NCI-H446 (cell line): ENCODE measurements at places on chromosomes 1 and 21.

DNA sequence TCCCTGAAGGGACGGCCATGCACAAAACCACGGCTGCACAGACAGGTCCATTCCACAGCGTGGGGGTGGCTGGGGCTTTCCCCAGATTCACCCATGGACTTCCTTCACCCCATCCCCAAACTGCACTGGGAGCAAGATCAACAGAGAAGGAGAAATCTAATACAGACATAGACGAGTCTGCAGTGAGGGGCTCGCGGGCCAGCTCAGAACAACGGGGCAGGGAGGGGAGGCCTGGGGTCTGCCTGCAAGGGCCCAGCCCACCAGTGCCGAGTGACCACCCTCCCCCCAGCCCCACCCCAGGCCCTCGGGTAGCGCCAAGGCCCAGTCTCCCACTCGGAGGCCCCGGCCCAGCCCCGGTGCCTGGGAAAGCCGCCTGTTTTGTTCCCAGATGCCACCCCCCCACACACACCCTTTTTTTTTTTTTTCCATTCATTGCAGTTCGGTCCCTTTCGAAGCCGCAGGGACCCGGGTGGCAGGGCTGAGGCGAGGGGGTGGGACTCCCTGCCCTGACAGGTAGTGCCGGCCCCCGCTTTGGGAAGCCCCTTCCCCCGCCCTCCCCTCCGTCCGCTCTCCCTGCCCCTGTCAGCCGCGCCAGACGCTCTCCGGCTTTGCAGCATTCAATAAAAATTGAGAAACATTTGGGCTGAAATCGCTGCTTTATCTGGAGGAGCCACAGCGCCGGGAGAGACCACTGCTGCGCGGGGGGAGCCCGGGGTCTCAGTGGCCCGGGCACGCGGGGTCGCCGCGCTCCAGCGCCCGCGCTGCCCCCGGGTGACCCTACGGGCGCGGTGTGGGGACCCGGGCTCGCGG is 543 bp upstream of the EPHB2 start:
- DNase-seq: peak; percentile 83

GRCh38 chr1:87718241-87718950 is 389.7 kb downstream of the LMO4 start:
- no peak for DNase-seq

DNA sequence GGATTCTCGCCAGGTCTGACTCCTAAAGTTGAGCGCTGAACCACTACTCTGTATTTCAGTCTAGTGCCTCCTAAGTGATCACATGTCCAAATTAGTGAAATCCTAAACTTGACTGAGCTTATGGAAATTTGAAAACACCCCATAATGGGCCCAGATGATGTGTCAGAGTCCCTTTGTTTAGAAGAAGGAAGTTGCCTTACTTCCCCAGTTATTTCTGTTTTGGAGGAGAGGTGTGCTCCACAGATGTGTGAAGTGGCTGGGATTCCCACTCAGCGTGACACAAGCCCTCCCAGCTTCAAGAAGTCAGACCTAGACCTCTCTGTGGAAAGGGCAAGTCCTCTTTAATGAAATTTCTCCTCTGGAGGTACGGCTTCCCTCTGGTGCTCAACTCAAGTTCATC is 188.8 kb downstream of the TTLL7 start:
- DNase-seq: no peak

- no peak for DNase-seq
Measured at GRCh38 chr1:241600496-241600901, 39.7 kb downstream of the CHML start.

GRCh38 chr1:94247138-94248094 is 10.0 kb upstream of the ARHGAP29 start:
- DNase-seq: peak; percentile 53

DNA sequence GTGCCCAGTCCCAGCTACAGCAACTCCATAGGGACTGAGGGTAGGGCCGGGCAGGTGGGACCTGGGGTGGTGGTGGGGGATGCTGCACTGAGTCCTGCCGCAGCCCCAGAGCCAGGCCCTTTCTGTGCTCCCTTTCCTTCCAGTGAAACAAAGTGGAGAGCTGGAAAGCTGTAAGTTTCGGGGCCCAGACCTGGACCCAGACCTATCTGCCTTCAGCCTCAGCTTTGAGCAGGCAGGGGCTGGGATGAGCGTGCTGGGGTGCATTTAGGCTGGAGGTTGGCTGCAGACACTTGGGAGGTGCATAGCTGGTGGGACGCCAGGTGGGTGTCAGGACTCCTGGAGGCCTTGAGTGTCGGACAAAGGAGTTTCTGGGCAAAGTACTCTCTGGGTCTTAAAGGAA is 92.7 kb upstream of the C1orf174 start:
- DNase-seq: no peak

DNA sequence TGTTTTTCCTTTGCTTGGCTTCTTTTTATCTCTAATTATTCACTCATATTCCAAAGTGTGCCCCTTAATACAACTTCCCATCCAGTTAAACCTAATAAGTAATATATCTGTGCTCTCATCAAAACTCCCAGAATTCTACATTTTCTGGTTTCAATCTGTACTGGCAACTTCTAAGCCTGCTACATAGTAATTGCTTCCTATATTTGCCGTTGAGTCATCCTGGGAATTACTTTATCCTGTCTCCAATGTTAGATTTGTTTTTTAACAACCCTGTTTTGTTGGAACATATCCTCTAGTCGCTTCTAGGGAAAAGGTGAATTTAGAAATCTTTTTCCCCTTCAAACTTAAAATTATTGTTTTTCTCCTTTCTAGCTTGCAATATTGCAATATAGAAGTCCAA is 620.5 kb upstream of the PKN2 start:
- DNase-seq: no peak

DNA sequence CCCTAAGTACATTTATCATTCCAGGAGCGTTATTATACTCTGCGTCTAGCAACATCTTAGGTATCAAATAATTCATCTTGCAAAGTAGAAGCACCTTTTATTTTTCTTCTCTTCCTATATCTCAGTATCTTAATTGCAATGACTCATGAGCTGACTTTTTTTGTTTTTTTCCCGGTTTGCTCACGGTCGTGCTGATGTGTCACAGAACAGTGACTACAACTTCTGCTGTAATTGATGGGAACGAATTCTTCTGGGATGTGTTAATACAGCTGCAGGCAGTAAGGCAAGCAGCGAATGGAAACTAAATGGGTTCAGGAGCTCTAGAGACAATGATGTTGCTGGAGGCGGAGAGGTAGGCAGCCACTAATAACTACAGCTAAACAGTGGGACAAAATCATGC is 89.8 kb upstream of the TMPRSS15 start:
- no peak for DNase-seq

DNA sequence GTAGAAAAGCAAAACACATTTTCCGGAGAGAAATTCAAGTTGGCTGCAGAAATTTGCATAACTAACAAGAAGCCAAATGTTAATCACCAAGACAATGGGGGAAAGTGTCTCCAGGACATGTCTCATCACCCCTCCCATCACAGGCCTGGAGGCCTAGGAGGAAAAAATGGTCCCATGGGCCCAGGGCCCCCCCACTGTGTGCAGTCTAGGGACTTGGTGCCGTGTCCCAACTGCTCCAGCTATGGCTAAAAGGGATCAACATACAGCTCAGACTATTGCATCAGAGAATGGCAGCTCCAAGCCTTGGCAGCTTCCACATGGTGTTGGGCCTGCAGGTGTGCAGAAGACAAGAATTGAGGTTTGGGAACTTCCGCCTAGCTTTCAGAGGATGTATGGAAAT is 138.2 kb downstream of the USH2A start:
- no peak for DNase-seq

DNA sequence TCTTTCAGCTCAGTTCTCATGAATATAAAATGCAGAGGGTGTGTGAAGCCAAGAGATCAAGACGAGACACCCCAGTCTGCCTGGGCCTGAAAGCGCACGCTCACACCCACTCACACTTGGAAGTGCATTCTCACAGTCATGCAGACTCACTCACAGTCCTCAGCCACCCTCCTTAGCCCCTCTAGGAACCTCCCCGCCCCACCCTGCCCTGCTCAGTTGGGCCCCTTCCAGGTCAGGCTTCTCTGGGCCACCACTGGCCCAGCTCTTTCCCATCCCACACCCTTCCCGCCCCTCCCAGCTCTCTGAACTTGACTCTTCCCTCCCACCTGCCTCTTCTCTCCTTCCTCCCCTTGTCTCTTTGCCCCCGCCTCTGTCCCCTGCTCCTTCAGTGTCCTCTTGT is 93.8 kb downstream of the EPHB2 start:
- no peak for DNase-seq

- no peak for DNase-seq
Measured at GRCh38 chr21:31429506-31429905, 85.4 kb upstream of the TIAM1 start.

DNA sequence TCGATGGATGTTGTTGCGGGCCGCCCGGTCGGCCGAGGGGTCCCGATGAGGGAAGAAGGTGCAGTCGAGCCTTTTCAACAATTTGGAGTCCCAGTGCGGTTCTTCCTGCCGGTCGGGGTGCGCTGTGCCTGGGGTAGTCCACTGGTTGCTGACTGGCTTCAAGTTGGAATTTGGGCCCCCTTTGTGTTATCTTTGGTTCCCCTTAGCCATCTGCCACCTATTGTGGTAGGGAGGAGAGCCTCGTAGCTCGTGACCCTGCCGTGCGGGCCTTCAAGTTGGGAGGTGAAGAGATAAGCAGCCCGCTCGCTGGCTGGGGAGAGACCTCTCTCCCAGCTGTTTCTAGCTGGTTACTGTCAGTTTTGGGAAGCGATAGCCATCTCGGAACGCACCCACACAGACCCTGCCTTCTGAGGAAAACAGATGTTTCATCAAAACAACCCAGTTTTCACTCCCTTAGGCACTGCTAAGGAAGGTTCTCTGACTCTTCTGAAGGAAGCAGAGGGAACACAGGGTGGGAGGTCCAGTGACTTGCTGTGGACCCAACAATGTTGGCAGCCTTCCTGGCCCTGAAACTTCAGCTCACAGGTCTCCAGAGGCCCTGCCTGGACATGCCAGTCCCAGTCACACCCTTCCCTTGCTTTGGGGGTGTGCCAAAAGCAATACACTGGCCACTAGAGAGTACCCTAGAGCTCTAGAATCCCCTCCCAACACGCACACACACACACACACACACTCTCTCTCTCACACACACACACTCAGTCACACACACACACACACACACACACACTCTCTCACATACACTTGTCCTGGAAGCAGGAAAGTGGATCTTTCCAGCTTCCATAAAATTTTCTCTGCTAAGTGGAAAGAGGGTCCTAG is 1.0 kb downstream of the BTG2 start:
- DNase-seq: peak; percentile 69

GRCh38 chr1:46618754-46619415 is 2.3 kb upstream of the MOB3C start:
- no peak for DNase-seq

DNA sequence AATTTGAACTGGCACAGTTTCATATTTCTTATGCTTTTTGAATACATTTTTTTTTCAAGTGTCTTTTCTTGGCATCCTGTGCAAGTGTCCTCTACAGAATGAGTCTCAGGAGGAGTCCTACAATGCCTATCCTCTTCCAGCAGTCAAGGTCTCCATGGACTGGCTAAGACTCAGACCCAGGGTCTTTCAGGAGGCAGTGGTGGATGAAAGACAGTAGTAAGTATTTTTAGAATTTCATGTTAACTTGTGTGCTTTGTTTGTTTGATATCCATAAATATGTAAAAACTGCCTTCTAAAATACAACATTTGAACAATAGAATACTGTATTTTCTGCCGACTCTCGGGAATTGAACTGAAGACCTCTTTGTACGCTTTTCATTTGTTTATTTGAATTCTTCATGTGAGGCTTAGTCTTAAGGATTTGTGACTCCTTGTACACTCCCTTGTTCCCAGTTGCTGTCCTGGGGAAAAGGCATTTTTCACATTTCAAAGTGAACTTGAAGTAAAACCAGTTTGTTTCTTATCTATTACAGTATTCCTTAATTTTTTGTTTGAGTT is 56.6 kb downstream of the NCF2 start:
- DNase-seq: no peak

DNA sequence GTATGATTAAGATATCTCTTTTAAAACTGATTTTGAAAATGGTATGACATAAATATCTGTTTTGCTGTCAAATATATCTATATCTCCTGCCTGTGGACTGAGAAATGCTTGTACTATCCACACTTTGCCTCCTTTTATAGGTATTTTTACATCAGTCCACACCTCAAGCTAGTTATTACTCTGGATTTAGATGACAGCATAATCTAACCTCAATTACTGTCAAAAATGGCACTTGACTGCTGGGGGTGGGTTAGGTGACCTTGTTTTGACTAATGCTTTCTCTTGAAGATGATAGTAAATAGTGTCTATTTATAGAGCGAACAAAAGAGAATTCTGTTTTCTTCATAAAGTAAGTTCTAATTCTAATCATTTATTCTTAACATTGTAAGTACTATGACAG is 9.1 kb downstream of the ADGRL2 start:
- no peak for DNase-seq

DNA sequence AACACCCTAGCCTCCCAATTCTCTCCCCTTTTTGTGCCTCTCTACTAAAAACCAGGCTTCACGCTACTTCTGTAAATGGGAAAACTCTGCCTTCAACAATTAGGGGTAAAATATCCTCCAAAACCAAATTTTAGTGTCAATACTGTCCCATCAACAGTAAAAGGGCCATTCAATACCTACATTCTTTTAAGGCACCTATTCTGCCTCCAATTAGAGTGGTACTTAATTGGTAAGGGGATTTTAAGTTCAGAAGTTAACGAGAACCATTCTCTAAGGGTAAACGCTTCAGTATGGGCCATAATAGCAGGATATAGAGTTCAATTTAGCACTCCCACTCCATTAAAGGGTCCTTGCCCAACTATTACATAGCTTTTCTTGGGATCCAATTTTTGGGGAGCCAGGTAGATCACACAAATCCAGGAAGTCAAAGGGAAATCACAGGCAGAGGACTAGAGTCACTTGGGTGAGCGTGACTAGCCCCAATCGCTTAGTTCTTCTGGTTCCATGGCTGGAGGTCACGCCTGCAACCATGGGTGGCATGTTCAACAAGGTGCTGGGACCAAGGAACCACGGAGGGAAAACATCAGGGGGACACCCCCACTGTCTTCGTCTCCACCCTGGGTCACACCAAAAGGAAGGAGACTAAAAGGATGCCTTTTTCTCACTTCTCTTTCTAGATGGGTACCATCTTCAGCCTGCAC is 20.1 kb upstream of the BSDC1 start:
- DNase-seq: no peak

DNA sequence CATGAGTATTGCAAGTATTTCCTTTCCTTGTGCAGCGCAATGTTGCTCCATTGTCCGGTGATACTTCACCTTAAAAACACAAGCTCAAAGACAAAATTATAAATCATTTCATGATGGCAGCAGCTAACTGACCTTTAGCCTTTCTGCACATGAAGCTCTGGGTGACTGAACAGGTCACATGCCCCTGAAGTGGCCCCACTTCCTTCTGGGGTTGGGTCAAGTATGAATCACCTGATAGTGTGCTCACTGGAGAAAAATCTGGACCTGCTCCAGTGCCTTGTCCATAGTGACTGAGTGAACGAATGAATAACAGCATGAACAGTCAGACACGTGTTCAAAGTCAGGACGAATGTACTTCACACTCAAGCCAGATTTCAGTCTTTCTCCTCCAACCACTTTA is 658.9 kb downstream of the NPHP4 start:
- DNase-seq: no peak

DNA sequence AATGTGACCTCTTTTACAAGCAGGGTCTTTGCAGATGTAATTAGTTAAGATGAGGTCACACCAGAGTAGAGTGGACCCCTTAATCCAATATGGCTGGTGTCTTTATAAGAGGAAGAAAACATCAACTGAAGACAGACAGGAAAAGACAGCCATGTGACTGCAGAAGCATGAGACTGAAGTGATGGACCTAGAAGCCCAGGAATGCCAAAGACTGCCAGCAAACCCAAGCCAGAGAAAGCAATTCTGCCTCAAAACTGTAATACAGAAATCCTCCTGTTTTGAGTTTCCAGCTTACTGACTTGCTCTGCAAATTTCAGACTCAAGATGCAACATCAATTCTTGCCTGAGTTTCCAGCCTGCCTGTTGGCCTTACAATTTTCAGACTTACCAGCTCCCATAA is 17.3 kb downstream of the ENAH start:
- no peak for DNase-seq
